ENCODE measurements at places on chromosomes 16 and 17. TPM values are rescaled to one million over a fixed set of nuclear protein-coding genes. Genes with fewer than 3 reads are reported as not detected.

TNFRSF13B gene
- total RNA-seq = not detected

RBBP6 gene
- 51.6 TPM for total RNA-seq

CRYM gene
- total RNA-seq = not detected

KCNH4 gene
- 0.99 TPM for total RNA-seq

KRT9 gene
- total RNA-seq = not detected

CNTNAP4 gene
- total RNA-seq = not detected

GRCh38 chr17:32792207-32792606 lies 84.7 kb downstream of the MYO1D start:
- no peak for ATAC-seq

DNA sequence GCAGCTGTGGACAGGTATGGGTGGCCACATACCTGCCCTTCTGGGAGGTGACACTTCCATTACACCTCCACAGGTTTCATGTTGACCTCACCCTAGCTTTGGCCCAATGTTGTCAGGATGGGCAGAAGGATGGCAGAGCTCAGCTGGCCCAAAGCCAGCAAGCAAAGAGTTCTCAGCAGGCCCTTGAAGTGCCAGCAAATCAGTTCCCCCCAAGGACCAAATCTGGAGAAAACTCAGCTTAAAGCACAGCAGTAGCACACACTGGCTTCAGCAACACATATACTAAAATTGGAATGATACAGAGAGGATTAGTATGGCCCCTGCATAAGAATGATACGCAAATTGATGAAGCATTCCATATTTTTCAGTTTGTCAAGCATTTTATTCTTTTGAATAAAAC lies 13.4 kb downstream of the ARL4D start:
- no peak for ATAC-seq

DNA sequence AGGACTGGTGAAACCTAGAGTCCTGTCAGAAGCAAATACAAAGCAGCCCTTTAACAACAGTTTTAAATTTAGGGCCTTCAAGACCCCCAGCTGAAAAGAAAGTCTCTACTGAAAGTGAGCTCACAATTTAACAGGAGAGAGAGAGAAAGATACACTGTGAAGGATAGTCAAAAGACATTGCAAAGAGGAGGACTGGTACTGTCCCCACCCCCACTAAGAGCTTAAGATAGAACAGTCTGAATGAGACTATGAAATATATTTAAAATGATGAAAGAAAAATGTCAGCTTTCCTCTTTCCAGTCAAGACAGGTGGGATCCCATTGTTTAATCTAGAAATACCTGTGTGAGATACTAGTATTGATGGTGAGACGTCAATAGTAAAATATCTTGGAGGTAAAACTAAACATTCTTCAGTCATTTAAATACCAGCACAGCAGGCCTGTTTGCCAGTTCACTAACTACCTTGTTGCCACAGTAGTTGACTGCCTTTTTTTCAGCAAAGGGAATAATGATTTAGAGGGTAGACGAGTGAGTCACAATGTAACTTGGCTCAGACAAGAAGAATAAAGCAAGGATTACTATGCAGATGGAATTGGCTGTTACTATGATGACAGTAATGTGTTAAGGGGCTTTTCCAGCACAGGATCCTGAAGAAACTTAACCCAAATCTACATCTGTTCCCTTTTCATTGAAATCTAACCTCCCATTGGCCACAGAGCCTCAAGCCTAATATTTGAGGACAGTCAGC lies 47.2 kb upstream of the RASL10B start:
- ATAC-seq = no peak

- no peak for ATAC-seq
Observed at GRCh38 chr16:48949636-48950035, 332.0 kb downstream of the CBLN1 start.

DNA sequence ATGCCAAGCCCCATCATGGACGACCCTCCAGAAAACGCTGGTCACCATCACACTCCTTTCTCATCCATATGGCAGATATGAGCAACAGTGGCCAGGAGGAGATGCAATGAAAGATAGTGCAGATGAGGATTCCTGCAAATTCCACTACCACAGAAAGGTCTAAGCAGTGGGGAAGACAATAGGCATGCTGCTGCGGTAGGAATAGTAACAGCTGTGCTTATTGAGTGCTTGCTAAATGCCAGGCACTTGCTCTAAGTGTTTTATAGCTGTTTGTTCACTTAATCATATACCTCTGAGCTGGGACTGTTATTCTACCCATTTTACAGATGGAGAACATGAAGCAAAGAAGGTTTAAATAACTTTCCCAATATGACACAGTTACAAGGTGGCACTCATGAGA lies 46.6 kb upstream of the AKAP1 start:
- ATAC-seq = no peak

GRCh38 chr17:31111183-31111582 lies 16.4 kb downstream of the NF1 start:
- no peak for ATAC-seq

GRCh38 chr16:86505185-86505898 lies 5.0 kb upstream of the FOXF1 start:
- no peak for ATAC-seq

DNA sequence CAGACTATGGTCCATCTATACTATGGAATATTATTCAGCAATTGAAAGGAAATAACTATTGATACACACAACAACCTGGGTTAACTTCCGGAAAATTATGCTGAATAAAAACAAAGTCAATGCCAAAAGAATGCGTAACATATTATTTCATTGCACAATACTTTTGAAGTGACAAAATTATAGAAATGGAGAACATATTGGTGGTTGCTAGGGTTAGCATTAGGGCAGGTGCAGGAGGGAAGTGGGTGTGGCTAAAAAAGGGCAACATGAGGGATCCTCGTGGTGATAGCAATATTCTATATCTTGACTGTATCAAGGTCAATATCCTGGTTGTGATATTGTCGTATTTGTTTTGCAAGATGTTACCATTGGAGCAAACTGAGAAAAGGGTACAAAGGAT lies 34.9 kb downstream of the PIK3R5 start:
- no peak for ATAC-seq

Data from activated T-helper 17 cell treated with anti-CD3 and anti-CD28 coated beads, Interleukin-2, amount 50 U/mL, for 72 hours (primary cell).